ENCODE measurements at places on chromosomes 12 and 14. TPM values are rescaled to one million over a fixed set of nuclear protein-coding genes. Genes with fewer than 3 reads are reported as not detected.

DNA sequence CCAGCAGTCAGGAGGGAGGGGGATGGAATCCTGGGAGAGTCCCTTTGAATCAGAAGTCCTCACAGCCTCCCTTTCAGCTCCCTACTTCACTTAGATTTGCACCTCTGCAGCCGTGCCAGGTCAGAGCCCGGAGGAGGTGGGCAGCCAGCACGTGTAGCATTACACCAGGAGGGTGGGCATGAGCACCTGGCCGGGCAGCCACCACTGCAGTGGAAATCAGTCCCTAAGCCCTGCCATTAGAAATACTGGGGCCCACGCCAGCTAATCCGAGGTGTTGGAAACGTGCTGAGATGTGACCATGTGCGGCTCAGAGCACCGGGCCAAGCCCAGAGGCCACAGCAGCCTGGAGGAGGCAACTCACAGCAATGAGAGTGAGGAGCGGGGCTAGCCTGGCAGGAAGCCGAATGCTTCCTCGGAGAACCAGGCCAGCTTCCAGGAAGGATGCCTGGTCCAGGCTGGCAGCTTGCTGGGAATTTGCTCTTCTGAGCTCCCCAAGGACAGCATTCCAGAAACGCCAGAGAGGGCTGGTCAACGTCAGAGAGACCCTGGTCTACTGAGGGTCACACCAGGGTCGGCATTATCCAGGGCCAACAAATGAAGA, 9.4 kb upstream of the CACNA2D4 start:
- DNase-seq = no peak

- no peak for DNase-seq
Measured at GRCh38 chr14:91103116-91103515, 10.8 kb upstream of the DGLUCY start.

- no peak for DNase-seq
Measured at GRCh38 chr12:4289998-4290790, 16.6 kb downstream of the CCND2 start.

GRCh38 chr12:91561301-91561957, 378.8 kb upstream of the DCN start:
- no peak for DNase-seq

- no peak for DNase-seq
Measured at GRCh38 chr12:30269496-30269895, 426.2 kb downstream of the IPO8 start.

DNA sequence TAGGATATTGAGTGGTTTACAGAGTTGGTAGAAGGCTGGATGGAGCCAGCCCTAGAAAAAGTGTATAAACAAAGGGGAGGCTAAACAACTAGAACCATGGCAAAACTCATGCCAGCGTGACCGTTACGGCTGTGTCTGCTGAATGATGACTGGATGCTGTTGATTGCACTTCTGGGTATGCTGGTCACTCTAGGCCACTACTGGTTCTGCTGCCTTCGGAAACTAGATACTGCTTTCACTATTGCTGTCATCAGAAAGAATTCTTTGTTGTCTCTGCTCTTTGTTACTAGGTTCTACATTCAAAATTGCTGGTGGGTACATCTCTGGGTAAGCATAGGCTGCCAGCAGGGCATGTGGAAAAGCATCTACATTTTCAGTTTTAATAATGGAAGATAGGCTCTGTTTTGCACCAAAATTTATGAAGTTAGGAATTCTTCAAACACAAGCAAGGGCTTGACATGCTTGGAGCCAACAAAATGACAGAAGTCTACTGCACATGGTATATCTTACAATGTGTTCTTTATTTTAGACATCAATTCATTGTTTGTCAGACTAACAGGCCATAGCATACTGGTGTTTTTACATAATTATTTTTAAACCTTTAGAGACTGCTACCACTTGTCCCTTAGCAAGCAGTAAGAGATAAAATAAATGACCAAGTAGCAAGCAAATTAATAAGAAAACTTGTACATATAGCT, 15.4 kb downstream of the MON2 start:
- no peak for DNase-seq

- DNase-seq = no peak
Measured at GRCh38 chr14:100296106-100296651, 10.1 kb downstream of the SLC25A29 start.

DNA sequence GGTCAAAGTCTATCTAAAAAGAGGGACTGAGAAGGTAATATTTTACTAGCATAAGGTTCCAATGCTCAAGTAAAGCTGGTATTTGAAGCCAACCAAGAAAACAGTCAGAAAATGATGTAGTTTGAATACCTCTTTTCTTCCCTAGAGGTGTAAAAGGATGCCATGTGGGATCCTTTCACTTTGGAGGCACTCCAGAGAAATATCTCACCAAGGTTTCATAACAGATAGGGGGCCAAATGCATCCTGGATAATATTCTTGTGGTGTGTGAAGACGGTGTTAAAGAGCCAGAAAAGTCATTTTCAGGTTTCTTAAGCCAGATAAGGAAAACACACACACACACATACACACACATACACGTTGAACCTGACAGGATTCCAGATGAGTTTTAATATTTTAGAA, 136.1 kb upstream of the PRKD1 start:
- DNase-seq = no peak

- no peak for DNase-seq
Measured at GRCh38 chr12:26280869-26281268, 85.5 kb downstream of the SSPN start.

DNA sequence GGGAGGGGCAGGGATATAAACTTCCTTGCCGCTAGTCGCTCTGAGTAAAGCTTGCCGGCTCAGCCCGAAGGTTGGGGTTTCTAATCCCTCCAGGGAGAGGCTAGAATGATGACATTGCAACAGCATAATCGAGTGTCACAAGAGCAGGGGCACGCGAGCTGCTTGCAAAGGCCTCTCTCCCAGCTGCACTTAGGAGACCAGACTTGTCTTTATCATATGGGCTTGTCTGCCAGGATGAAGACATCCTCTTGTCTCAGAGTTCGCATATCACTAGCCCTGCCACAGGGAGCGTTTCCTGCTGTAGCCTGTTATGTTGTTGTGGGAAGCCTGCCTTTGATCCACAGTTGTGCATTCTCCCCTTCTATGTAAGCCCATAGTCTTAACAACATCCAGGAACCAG, 180.0 kb downstream of the ESR2 start:
- no peak for DNase-seq

GRCh38 chr12:121804417-121805111, 755 bp downstream of the SETD1B start:
- DNase-seq = no peak

DNA sequence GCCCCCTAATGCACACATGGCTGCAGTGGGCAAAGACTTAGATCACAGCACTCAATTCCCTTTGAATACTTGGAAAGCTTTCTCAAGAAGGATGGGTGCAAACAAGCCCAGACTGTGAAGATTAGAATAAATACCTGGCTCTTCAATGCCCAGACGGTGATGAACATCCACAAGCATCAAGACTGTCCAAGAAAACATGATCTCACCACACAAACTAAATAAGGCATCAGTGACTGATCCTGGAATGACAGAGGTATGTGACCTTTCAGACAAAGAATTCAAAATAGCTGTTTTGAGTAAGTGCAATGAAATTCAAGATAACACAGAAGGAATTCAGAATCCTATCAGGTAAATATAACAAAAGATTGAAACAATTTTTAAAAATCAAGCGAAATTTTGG, 43.8 kb upstream of the ZDHHC17 start:
- no peak for DNase-seq

GRCh38 chr14:64060648-64061096, 207.9 kb downstream of the SYNE2 start:
- DNase-seq = no peak

DNA sequence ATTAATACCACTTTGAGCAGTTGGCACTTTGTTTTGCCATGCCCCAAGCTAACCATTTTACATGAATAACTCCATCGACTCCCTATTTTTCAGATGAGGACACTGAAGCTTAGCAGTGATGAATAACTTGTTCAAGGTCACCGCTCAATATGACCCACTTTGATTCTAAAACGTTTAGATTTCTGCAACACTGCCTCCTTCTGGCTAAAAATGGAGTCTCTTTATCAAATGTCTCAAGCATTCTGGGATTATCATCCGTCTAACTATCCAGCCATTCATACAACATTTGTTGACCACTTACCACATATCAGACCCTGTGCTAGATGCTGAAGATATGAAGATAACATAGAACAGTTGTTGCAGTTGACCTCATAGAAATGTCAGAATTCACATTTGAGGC, 298.0 kb downstream of the PPFIA2 start:
- DNase-seq = no peak

DNA sequence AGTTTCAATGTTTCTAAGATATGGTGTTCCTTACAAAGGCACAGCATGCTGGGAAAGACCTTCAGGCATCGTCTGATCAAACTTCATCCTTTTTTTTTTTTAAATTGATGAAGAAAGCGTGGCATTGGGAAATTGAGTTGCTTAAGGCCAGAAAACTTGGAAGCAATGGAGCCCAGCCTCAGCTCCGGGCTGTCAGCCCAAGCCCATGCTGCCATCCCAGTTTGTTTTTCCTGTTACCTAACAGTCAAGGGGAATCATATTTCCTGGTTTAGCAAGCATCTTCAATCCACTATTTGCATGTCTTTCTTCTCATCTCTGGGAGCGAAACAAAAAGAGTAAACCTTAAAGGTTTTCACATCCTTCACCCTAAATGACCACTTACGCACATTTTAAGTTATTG, 200.2 kb downstream of the CHST11 start:
- DNase-seq = no peak

- no peak for DNase-seq
Measured at GRCh38 chr14:103190741-103191140, 67.5 kb downstream of the TNFAIP2 start.

- no peak for DNase-seq
Measured at GRCh38 chr14:26741711-26742212, 143.9 kb upstream of the NOVA1 start.

DNA sequence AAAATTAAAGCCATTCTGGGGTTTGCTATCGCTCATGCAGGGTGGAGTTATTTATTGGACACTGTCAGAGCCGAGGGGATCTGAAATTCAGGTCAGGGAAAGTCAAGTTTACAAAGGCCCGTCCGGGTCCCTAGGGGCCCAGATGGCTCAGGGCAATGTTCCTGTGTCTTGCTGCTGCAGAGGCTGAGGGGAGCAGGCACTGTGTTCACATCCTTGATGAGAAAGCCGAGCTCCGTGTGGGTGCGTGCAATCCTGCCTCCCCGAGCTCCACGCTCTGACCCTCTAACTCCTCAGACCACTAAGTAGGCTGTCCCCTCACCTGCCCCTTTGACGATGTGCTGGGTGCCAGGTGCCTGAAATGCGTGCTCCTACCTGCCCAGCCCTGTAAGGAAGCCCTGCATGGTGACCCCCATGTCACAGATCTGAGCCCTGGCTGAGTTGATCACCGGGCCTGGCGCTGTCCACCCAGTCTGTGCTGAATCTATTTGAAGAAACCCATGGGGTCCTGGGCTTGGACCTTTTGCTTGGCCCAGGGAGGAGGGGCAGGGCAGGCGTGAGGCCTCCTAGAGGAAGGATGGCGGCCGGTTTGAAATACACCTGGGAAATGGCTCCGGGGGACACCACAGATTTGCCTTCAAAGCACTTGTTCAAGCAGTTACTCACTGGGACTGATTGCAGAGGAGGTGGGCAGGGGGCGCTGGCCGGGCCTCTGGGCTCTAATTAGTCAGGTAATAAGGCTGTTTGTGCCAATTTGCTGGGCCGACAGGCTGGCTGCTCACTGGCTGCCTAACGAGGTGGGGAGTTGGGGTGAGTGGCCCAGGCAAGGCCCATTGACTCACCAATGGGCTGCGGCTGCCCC, 204.3 kb downstream of the KIF26A start:
- no peak for DNase-seq

- DNase-seq = no peak
Measured at GRCh38 chr12:93139028-93139665, 210.1 kb upstream of the EEA1 start.

DNA sequence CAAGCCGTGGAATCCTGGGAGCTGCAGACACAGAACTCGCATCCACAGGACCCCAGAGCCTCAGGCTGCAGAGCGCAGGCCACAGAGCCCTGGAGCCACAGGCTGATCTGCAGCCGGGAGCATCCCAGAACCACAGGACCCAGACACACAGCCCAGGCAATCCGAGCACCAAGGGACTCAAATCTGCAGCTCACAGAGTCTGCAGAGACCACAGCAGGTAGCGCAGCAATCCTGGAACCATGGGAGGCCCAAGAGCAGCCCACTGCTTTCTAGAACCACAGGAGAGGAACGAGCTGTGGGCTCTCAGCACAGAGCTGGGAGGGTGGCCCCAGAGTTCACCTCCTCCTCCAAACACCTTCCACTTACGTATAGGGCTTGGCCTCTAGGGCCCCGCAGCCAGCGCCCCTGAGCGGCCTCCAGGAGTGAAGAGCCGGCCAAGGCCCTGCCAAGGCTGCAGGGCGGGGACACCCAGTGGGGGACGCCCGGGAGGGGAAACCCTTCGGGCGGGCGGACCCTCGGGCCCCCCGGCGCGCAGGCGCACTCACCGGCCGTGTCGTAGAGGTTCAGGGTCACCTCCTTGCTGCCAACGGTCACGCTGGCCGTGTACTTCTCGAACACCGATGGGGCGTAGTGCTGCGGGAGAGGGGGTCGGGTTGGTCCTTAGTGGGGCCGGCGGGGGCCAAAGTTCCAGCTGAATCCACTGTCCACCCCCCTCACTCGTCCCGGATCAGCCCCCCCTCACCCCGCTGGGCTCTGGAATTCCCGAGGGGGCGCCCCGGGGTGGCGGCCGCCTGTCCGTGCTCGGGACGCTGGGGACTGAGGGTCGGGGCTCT, 665 bp downstream of the RHOF start:
- no peak for DNase-seq

- DNase-seq = no peak
Measured at GRCh38 chr14:64038841-64039542, 186.2 kb downstream of the SYNE2 start.

DNA sequence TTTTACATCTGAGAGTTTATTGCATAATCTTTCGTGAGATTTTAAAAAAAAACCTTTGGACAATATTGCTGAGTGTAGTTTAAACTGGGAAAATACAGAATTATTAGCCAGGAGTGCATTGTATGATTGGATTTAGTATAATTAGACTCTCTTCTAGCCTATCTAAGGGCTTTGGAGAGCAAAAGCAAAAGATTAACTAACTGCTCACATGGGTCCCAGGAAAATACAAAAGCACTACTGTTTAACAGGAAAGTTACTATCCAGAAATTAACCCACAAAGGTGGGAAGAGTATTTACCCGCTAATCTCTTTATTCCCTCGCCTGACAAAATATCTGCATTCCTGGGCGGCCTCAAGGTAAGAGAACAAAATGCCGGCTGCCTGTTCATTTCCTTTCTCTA, 309.5 kb downstream of the ATXN7L3B start:
- no peak for DNase-seq

The PTPN21 gene
- polyA plus RNA-seq = not detected

The ASPG gene
- polyA plus RNA-seq = not detected

The ZDHHC22 gene
- 0.06 TPM for polyA plus RNA-seq

All from GM12878 (cell line).